Hematopoietic multipotent progenitor cell (in vitro differentiated cells): ENCODE measurements at places on chromosomes 1 and 21.

DNA sequence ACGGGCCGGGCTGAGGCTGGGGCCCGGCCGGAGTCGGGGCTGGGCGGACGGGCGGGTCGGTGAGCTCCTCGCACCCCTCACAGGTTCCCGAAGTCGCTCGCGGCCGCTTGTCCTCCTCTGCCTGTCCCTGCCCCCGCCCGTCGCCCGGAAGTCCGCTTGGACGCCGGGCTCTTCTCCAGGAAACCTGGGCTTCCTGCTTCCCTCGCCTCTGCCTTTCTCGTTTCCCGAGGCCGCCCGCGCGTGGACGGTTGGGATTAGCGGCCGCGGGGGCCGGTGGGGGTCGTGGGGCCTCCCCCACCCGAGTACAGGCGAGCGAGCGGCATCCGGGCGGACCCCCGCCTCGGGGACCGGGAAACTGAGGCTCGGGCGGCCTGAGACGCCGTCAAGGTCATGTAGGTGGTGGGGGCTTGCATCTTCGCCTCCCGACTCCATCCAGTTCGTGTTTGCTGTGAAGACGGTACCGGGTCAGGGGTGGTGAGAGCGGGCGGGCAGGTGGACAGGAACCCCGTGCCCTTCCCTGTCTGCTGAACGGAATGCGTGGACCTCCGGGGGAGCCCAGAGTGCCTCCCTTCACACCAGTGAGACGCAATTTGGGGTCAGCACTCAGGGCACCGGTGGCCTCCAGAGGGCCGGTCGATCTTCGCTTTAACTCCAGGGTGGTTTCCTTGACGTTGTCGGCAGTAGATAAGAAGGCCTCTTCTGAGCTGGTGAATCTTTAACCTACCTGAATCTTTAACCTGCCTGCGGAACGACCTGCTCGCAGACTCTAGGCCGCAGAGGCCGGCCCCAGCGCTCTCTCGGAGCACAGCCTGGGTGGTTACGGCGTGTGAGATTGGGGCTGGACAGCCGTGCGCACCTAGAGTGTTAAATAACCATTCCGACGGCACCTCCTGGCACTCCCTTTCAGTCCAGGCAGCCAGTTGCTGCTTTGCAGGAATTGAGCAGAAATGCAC lies 686 bp downstream of the ARF1 start:
- no peak for DNase-seq

GRCh38 chr1:119179051-119179450 lies 38.6 kb upstream of the WARS2 start:
- DNase-seq: no peak

DNA sequence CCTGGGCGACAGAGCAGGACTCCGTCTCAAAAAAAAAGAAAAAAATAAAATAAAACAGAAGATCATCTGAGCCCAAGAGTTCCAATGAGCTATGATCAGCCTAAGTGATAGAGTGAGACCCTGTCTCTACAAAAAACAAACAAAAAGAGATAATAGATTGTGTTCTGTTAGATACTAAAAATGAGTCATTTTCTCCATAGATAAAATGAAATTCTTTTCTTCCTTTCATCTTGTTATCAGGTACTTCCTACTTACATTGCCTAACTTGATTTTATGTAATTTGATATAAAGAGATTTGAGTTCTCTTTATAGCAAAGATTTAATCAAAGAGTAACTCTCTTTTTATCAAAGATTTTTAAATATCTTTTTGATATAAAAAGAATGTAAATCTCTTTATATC lies 19.3 kb upstream of the PTGS2 start:
- no peak for DNase-seq

- no peak for DNase-seq
Measured at GRCh38 chr1:28642056-28642846, 616 bp downstream of the TAF12 start.

DNA sequence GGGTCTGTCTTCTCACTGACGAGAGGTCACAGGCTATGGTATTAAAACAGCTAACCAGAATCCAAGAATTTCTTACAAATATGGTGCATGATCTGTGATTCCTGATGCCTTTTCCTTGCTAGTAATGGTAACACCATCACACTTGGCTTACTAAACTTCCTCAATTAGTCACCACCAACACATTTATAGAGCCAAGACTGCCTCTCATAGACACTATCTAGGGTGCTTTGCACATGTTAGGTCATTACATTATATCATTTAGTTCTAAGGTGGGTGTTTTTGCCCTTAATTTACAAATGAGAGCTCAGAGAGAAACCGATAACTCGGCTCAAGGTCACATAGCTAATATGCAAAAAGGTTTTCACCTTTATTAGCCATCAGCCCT lies 8.7 kb downstream of the KIF21B start:
- no peak for DNase-seq

- DNase-seq: no peak
Measured at GRCh38 chr1:162612606-162613400, 19.5 kb upstream of the DDR2 start.
